ENCODE measurements at places on chromosomes 16 and 17. TPM values are rescaled to one million over a fixed set of nuclear protein-coding genes. Genes with fewer than 3 reads are reported as not detected.

The CCL8 gene
- total RNA-seq, result not detected

The CIITA gene
- total RNA-seq, result 0.22 TPM

The BICDL2 gene
- total RNA-seq, result 0.25 TPM

The TAT gene
- total RNA-seq, result not detected

The MXRA7 gene
- 137 TPM for total RNA-seq

The CCR7 gene
- not detected for total RNA-seq

The HS3ST4 gene
- not detected for total RNA-seq

The CETP gene
- total RNA-seq, result not detected

The PPY gene
- total RNA-seq, result not detected

The TP53TG3C gene
- not detected for total RNA-seq

The SALL1 gene
- total RNA-seq, result 6.0 TPM

The CACNG4 gene
- not detected for total RNA-seq

The C16orf54 gene
- not detected for total RNA-seq

The DCUN1D3 gene
- total RNA-seq, result 43.9 TPM

The TPSD1 gene
- total RNA-seq, result not detected

The GPRC5B gene
- 1.1 TPM for total RNA-seq

The HEATR3 gene
- total RNA-seq, result 34.7 TPM
